ELR (cell line): ENCODE measurements at places on chromosomes 2 and 18.

DNA sequence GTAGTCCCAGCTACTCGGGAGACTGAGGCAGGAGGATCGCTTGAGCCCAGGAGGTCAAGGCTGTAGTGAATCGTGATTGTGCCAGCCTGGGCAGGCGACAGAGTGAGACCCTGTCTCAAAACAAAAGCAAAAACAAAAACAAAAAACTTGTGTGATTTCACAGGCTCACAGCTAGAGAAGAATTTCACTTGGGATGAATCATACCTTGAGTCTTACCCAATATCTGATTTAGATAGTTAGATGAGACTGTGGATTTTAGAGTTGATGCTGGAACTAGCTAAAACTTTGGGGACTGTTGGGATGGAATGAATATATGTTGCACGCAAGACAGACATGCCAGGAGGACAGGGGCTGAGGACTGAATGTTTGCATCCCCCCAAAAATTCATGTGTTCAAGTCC, 4.4 kb downstream of the ANKRD29 start:
- peak; percentile 40 for DNase-seq

- no peak for DNase-seq
Observed at GRCh38 chr2:161471631-161472030, 55.5 kb downstream of the TBR1 start.

DNA sequence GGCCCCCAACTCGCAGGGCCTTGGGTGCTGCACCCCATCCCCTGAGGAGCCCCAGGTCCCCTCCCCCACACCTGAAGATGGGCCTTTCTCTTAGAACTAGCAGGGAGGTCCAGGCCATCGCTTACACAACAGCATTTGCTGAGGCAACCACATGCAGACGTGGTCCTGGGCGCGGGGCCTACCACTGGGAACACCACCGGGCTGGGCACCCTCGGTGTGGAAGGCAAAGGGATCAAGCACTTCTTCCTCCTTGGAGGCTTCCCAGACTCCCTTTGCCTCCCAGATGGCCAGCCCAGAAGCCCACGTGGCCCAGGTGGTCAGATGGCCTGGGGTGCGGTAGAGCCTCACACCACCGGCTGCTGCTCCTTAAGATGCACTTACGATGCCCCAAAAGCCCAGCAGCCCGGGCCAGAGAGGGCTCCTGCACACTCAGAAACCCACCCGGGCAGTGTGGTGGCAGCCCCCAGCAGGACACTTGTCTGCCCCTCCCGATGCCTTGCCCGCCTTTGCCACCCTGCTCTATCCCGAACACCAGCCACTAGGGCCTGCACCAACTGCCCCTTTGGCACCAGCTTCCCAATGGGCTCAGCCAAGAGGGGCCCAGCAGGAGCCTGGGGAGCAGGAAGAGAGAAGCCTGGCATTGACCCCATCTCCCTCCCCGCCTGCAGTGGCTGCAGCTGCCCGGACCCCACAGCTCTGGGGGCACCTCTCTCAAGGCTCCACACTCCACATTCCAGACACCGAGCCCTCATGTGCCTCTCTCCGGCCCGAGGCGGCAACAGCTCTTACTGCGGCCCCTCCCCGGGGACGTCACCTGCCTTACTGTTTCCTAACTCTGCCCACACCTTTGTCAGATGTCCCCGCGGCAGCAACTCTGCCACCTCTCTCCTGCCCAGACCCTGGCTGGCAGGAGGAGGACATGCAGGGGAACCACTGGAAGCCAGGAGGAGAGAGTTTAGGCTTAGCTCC, 13.9 kb upstream of the MLPH start:
- DNase-seq, result no peak

- DNase-seq, result no peak
Observed at GRCh38 chr2:181255651-181256050, 201.5 kb upstream of the ITGA4 start.

- DNase-seq, result no peak
Observed at GRCh38 chr2:44902217-44903137, 39.0 kb upstream of the SIX3 start.

GRCh38 chr2:17850151-17850550, 28.3 kb upstream of the KCNS3 start:
- DNase-seq, result no peak

DNA sequence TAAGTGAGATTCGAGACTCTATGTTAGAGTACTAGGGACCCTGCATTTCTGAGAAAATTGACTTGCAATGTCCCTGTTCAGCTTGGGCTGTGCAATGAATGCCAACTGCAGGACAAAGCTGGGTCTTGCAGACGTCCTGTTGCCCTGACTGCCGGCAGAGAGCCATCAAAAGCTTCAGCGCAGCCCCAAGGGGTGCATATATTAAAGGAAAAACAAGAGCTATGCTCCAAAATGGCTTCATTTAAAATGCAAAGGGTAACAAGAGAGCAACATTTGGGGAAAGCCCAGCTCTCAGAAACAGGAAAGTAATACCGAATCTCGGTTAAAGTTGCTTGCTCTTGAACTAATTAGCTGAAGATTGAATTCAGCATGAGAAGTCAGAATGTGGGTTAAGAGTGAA, 110.9 kb upstream of the PNPT1 start:
- no peak for DNase-seq

DNA sequence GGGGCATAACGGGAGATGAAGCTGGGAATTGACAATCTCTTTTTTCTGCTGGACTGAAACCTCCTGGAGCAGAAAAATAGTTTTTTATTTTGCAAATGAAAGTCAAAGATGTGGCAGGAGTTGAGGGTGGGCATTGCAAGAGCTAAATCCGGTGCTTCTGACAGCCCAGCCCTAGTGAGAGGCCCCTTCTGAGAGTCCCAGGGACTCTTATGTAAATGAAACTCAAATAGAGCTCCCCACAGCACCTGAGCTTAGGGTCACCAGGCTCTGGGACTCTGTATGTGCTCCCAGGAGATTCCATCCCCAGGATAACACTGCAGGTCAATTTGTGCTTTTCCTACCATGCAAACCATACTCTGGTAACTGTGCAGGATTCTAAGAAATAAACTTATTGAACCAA, 192.8 kb downstream of the ANKRD30B start:
- no peak for DNase-seq

- no peak for DNase-seq
Observed at GRCh38 chr18:54260396-54261072, 8.8 kb upstream of the POLI start.

DNA sequence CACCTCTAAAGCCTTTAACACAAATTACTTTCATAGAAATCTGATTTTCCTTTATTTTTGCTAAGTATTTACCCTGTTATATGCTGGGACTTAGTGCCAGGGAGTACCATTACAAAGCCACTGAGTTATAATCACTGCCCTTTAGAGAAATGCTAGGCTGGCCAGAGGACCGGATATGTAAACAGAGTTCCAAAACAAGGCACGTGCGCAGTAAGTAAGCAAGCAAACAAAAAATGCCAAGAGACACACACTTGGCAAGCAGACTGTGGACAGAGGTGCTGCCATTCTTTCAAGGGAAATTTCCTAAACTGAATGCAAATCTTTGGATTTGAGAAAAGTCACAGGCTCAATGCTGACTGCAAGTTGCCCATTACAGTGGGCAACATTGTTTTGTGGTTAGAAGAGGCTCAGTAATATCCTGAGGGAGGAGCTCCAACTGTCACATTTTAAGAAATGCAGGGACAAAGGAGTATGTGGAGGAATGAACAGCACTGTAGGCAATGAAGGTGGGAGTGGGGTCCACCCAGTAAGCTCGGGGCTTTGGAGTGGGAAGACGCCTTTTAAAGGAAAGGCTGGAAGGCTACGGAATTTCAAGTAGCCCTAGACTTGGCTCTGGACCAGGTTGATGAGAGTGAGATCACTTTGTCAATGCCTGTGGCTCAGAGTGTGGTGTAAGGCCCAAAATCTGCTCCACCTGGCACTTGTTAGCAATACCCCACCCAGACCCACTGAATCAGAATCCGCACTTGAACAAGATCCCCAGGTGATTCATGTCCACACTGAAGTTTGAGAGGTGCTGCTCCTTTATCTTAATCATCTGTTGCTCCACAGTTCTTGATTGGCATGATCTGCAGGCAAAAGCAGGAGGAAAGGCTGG, 2.1 kb upstream of the PARD6G start:
- no peak for DNase-seq

GRCh38 chr2:189177251-189177840, 2.2 kb downstream of the COL5A2 start:
- DNase-seq, result no peak

DNA sequence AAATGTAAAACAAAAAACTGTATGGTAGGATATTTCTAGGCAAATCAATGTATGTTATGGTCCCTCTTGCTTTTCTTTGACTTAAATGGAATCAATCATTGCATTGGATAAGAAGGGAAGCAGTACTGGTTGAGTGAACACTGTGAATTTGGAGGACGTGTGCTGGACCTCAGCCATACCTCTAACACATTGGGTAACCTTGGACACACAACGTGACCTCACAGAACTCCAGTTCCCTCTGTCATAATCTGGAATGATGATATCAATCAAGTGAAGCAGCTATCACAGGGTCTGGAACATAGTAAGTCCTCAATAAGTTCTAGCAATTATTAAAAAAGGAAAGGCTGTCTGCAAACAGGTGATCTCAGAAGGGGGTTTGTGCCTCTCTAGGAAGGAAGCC, 474.9 kb upstream of the TCF4 start:
- DNase-seq, result no peak

GRCh38 chr18:939166-939565, 34.5 kb downstream of the ADCYAP1 start:
- peak; percentile 57 for DNase-seq

- peak; percentile 65 for DNase-seq
Observed at GRCh38 chr18:35713545-35713944, 132.0 kb downstream of the GALNT1 start.

DNA sequence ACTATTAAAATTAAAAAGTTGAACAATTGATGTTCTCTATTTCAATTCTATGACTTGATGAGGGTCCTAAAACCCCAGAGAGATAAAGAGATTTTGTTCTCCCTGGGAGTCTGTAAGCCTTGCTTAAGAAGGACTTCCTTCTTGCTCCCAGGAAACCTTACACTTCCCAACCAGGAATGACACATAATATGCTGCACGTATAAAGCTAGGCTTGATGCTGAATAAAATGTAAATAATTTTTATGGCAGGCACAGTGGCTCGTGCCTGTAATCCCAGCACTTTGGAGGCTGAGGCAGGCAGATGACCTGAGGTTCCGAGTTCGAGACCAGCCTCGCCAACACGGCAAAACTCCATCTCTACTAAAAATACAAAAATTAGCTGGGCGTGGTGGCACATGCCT, 27.8 kb downstream of the SPIRE1 start:
- peak; percentile 88 for DNase-seq

GRCh38 chr2:47016172-47016913, 100.7 kb upstream of the MCFD2 start:
- DNase-seq, result peak; percentile 95

DNA sequence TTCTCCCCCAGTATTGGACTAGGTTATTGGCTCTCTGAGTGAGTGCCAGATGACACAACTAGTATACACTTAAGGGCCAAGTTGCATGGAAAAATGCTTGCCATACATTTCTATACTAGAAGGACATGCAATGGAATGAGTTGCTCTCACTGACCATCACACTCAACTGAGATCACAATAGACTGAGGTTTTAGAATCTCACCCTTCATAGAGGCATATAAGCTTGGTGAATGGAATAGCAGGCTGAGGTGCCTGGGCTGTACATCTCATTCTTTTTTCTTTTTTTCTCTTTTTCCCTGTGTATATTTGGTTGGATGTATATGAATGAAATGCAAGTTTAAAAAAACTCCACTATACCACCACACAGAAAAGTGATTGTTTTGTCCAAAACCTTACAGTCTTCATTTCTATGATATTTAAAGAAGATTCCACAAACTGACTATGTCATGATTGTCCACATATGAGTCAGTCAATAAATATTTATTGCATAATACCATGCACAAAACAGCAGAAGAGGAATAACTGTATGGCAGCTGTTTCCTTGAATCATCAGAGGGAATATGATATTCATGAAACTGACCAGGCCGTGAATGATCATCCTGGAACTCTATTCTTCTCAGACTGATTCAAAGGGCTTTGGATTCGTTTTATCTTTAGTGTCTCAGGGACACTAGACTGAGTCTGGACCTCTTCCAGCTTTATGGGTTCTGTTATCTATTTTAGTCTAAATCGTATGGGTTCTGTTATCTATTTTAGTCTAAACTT, 122.6 kb upstream of the STK17B start:
- DNase-seq, result peak; percentile 97

DNA sequence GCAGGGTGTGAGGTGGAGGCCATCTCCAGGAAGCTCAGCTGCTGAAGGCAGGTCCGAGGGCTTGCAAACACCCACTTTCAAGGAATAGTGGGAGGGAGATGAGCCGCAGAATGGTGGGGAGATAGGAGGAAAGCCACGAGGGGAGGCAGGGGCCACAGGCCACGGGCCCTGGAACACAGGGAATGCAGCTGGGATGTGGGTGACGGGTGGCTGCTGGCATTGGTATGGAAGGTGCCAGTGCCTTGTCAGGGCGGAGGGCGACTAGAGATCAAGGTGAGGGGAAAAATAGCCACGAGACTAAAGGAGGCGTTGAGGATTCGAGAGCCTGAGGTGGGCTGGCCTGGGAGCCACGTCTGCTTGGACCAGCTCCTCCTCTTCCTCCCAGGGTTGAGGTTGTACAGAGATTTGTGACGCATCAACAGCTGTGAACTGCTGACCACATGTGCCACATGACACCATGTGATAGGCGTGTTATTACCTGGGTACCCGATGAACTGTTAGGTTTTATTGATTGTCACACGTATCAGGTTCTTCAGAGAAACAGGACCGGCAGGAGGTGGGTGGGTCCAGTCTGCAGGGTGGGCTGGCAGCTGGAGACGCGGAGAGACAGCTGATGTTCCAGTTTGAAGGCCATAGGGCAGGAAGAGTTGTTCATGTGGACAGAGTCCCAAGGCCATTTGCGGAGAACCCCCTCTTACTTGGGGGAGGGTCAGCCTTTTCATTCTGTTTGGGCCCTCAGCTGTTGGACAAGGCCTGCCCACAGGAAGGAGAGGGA, 9.9 kb downstream of the IMPA2 start:
- DNase-seq, result no peak

DNA sequence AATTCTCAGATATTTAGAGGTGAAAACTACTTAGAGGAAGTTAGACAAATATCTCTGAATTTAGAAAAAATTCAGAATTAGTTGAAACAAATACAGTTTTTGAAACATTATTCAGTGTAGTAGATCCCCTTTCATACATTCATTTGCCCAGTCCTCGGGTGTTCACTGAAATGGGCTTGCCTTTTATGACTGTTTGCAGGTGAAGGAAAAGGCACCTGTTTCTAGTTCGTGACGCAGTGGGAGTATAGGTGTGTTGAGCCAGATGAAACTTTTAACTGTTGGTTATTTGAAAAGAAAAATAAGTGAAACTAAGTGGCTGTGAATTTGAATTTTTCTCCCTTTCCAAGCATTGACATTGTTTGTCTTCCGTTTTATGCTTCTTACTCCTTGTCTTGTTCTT, 28.9 kb downstream of the TMEFF2 start:
- no peak for DNase-seq

GRCh38 chr2:161353543-161353942, 45.3 kb downstream of the PSMD14 start:
- no peak for DNase-seq

DNA sequence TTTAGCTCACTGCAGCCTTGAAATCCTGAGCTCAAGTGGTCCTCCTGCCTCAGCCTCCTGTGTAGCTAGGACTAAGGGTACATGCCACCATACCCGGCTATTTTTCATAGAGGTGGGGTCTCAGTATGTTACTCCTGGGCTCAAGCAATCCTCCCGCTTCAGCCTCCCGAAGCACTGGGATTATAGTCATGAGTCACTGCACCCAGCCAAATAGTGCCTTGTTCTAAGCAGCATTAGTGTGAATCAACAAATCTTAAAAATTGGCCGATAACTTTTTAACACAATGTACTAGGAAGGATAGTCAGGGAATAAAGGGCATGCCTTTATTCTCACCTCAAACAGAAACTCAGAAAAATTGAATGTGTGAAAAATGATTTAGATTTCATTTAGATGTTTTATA, 51.6 kb downstream of the XRCC5 start:
- DNase-seq, result no peak
